ENCODE measurements at places on chromosomes 1 and 21.

DNA sequence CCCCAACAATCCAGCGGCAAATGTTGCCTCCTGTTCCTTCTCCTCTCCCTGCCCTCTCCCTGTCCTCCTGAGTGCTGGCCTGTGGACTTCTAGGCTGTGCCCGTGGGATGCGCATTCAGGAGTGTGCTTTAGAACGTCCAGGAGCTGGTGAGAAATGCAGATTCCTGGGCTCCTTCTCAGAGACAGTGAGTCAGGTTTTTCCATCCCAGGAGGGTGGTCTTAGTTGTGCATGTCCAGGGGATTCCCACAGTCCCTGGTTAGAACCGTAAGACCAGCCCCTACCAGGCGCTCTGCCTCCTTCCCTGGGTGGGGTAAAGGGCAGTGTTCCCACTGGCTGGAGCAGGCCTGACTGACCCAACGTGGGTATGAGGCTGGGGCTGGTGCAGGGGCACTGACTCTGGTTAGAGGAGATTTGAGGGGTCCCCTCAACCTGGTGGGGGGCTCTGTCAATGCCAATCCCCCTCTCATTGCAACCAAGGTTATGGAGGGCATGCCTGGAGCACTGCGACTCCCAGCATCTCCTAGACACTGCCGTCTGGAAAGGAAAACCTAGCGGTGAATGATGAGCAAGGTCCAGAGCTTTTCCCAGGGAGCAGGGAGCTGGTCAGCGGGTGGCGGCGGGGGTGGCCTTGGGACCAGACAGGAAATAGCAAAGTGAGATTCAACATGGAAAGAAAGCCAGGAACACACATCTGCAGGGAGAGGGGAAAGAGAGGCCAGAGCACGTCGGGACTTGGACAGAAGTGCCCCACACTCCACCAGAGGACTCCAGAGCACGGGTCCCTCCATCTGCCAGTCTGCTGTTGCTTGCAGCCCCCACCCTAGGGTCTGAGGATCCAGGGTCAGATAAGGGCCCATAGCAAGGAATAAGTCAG is 38.5 kb downstream of the HSPG2 start:
- no peak for DNase-seq

DNA sequence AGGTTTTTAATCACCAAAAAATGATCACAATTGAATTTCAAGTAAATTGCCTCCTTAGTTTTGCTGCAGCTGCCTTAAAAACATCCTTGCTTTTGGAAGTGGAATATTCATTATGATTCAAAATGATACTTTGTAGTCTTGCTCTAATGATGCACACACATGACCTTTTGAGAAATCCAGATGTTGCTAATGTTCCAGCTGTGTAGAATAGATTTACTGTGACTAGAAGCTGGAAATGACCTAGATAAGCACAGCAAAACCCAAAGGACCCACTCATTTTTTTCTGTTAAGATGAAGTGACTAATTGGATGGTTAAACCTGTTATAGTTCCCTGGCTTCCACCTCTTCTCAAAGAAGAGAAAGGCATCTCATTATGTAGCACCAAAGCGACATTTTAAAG is 64.6 kb upstream of the RALGPS2 start:
- DNase-seq, result no peak

DNA sequence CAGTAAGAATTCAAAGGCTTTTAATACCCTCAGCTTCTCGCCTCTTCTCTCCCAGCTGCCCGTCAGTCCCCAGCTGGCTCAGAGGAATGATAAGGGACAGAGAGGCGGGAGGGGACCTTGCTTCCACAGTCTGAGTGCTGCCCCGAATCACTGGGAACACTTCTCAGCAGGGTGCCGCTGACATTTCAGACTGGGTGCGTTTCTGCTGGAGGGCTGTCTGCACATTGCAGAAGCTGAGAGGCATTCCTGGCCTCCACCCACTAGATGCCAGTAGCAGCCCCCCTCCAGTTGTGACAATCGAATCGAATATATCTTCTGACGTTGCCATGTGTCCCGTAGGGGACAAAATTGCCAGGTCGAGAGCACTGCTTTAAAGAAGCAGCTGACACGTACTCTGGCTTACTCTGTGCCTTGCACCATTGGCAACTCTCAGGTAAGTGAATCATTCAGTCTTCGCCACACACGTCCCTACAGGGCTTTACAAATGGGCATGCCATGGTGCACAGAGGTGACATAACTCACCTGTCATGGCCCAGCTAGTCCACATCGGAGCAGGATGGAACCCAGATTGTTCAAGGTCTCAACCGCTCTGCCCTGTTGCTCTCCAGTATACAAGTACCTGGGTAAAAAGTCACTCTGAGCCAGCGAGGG is 23.9 kb downstream of the CTNNBIP1 start:
- no peak for DNase-seq

GRCh38 chr21:46091631-46092025 is 6.3 kb upstream of the COL6A2 start:
- DNase-seq, result no peak

Data from right renal cortex interstitium (tissue), 3 donors.